Fibroblast of the aortic adventitia (primary cell): ENCODE measurements at places on chromosomes 12 and 14. TPM values are rescaled to one million over a fixed set of nuclear protein-coding genes. Genes with fewer than 3 reads are reported as not detected.

GALNT6 gene
- total RNA-seq: 0.74 and 22.1 TPM in 2 replicates

KCNJ8 gene
- 2.1 and 5.6 TPM in 2 replicates for total RNA-seq

CPNE6 gene
- total RNA-seq: not detected in 2 replicates

KRT6B gene
- total RNA-seq: not detected in 2 replicates

KRT72 gene
- not detected in 2 replicates for total RNA-seq

ABHD12B gene
- not detected in 2 replicates for total RNA-seq

SGPP1 gene
- 8.3 and 34.4 TPM in 2 replicates for total RNA-seq

MYH6 gene
- not detected in 2 replicates for total RNA-seq

C3AR1 gene
- total RNA-seq: 0.18 TPM in 1 of 2 replicates, not detected in the other

ZDHHC22 gene
- total RNA-seq: not detected in 2 replicates

VTI1B gene
- total RNA-seq: 48.5 and 69.0 TPM in 2 replicates

CREBL2 gene
- total RNA-seq: 44.6 and 49.9 TPM in 2 replicates

FNTB gene
- 5.6 and 19.3 TPM in 2 replicates for total RNA-seq

KRT75 gene
- not detected in 2 replicates for total RNA-seq

OR4E2 gene
- total RNA-seq: 0.33 TPM in 1 of 2 replicates, not detected in the other

SOAT2 gene
- total RNA-seq: 0.09 TPM in 1 of 2 replicates, not detected in the other

RAD9B gene
- total RNA-seq: 2.3 and 5.5 TPM in 2 replicates

CFL2 gene
- 107 and 266 TPM in 2 replicates for total RNA-seq
